ENCODE measurements at places on chromosomes 7 and 10.

DNA sequence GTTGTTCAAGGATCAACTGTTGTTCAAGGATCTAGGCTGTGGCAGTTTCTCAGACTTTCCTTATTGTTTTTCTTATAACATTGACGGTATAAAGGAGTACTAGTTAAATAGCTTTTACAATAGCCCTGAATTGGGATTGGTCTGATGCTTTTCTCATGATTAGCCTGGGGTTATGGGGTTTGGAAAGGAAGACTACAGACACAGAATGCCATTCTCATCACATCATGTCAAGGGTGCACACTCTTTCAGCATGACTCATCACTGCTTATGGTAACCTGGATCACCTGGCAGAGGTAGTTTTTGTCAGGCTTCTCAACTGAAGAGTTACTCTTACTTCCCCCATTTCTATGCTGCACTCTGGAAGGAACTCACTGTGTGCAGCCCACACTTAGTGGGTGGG is 194.2 kb upstream of the NPSR1 start:
- DNase-seq, result no peak

- no peak for DNase-seq
Measured at GRCh38 chr7:80449836-80450235, 62.0 kb downstream of the GNAT3 start.

GRCh38 chr10:104767745-104768144 is 126.7 kb downstream of the SORCS3 start:
- no peak for DNase-seq

- DNase-seq, result no peak
Measured at GRCh38 chr10:96986200-96986856, 154.2 kb downstream of the LCOR start.

DNA sequence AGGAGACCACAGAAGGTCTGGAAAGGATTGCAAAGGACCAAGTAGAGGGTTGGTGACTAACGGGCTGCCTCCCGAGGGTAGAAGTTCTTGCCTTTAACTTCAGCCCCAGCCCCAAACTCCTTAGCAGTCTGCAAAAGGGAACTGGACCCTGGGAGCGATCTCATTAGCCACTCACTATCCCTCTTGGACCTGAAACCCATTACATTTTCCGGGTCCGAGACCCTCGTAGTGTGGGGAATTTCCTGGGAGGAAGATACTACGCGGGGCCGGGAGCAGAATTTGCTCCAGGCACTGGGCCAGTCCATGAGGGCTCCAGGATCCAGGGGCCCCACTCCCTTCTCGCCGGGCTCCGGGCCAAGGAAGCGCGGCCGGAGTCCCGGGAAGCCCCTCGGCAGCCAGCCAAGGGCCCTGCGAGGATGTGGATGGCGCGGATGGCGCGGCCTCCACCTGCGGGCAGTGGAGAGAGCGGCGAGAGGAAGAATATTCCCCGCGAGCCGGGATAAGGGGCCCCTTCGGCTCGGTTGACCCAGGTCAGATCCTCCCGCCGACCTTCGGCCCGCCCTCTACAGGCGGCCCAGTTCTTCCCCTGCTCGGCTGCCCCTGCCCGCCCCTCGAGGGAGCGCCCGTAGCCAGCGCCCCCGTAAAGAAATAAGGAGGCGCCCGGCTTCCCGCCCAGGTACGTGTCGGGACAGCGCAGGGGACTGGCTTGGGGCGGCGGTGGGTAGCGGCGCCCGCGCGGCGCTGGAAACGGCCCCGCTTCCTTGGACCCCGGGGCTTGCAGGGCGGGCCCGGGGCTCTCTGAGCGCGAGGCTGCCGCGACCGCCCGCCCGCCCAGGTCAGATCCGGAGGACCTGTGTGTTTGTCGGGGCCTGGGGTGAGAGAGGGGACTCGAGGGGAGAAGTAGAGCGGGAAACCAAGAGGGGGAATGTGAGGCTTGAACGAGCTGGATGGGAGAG is at the start of gene MYO3A:
TSS of gene MYO3A (plus strand) at position 577 of the 956 bp plus-strand sequence. CDS start 17,882 bp downstream, outside the sequence.
- no peak for DNase-seq

DNA sequence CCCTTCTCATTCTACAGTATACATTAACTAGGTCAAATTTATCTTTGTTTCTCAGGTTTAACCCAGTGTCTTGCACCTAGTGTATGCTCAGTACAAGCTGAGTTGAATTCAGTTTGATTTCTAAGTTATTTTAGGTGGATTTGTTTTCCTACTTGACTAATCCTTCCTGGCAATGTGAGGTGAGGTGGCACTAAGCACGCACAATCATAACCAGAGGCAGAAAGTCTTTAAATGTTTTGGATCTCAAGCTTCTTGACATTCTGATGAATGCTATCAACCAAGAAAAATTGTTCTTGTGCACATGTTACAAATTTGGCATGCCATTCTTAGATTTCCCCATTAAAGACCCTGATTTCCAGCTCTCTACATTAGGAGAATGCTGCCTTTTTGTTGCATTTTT is 3.2 kb downstream of the BZW2 start:
- DNase-seq, result peak; percentile 36

Measured in iris pigment epithelial cell (primary cell).